ENCODE measurements at places on chromosomes 3 and 15. TPM values are rescaled to one million over a fixed set of nuclear protein-coding genes. Genes with fewer than 3 reads are reported as not detected.

DNA sequence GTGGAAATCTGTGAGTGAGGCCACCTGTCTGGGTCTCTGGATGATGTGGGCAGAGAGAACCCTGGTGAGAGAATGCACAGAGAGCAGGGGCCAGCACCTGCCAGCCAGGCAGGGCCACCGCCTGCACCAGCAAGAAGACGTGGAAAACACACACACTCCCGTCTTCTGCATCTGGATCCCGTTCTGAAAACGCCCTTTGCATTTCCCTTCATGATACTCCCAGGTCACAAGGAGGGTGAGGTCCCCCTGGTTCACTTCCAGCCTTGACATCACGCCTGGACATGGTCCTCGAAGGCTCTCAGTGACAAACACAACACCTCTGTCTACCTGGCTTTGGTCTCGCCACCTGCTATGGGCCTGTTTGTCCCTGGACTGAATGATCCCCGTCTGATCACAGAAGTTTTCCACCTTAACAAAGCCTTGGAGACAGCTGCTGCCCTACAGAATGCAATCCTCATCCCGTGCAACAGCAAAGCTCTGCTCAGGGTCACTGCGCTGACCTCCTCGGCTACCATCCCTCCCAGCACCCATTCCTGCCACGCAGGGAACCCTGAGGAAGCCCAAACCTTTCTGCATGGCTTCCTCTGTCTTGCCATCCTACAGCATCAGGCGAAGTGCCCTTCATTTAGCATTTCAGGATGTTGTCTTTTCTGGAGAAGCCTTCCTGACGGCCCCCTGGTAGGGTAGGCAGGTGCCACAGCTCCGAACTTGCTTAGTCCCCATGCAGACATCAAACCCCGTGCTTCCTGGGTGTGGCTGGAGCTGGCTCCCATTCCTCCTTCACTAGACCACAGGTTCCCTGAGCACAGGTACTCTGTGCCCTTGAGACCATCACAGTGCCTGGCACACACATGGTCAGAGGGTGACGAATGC, 122.5 kb downstream of the ATP10A start:
- DNase-seq = no peak

GRCh38 chr3:150237490-150237889, 170.6 kb upstream of the TSC22D2 start:
- no peak for DNase-seq

DNA sequence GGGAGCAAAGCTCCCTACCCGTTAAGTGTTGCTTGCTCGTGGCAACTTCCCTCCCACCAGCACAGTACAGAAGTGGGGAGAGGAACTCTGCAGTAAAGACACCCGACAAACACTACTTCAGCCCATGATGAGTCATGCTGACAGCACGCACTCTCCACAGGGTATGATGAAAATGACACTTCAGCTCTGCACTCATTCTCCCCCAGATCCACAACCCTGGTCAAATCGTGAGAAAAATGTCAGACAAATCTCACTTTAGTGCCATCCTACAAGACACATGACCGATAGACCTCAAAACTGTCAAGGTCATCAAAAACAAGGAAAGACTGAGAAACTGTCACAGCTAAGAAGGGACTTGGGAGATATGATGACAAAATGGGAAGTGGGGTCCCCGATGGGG, 278.9 kb downstream of the OCA2 start:
- DNase-seq = no peak

DNA sequence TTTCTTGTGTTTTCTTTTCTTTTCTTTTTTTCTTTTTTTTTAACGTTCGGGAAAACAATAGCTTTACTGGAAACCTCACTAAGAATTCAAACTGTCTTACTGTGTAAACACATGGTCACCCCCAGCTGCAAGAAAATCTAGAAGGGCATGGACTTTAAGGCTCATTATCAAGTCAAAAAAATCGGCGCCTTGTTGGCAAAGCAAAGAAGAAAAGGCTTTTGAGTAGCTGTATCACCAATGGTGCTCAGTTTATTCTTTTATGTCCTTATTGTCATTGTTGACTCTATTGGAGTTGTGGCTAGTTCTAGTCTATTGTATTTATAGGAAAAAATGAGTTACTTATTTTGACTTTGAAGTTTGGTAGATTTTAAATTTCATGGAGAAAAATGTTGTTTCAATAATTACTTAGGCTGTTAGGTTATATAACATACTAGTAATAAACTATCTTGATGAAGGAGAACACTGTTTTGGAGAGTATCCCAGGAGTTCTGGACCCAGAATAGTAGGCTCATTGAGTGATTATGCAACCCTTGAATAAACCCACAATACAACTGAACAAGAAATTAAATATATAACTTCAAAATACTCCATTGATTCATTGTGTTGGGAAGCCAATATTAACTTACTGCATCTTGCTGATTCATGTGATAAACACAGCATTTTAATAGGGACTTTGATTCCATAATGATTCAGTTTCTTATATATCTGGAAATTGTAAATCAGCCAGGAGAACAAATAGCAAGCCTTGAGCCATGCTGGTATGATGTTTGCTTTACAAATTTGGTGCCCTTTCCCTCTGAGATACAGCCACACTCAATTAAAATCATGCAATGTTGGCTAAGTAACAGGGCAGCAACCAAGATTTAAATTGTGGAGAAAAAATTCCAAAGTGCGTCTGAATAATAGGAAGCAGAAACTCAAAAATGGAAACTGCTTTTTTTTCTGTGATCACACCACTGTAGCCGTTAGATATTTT, 27.8 kb upstream of the GOLIM4 start:
- no peak for DNase-seq

GRCh38 chr3:151037746-151038477, 47.6 kb upstream of the MED12L start:
- DNase-seq = no peak

GRCh38 chr3:38641461-38642110, 7.9 kb downstream of the SCN5A start:
- DNase-seq = peak; percentile 8

DNA sequence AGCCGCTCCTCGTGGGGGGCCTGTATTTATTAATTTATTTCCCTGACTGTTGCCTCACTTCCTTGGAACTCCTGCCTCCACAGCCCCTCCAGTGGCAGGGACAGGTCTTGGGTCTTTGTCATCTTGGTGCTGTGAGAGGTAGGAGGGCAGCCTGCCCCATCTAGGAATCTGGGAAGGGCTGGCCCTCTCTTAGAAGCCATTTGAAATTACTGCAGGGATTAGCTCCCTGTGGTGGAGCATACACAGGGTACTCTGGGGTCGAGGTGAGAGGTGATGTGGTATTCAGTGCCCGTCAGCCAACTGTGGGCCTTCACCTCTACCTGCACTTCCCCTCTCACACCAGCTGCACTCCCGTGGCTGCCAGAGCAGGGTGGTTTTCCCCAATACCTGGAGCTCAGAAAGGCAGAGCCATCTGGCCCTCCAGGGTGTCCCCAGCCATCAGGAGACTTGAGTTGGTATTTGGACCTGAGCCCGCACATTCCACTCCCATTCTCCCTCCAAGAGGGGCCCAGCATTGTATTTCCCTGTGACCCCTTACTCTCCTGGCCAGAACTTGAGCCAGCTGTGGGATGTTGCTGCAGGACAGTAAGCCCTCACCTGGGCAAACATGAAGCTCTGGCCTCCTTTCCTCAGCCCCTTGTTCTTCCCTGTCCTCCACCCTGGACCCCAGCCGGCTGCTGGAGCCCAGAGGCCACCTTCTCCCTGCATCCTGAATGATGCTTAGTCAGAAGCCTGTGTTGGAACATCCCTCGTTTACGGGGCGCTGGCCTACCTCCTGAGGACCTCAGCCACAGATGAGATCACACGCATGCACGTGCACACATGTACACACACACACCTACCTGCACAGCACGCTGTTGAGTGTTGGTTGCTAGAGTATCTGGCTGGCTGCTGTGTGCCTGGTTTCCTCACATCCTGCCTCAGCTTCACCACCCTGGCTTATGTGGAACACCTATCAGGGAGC, 2.0 kb upstream of the JMJD7 start:
- DNase-seq = peak; percentile 34

- no peak for DNase-seq
These were observed 101.5 kb downstream of the RBMS3 start for GRCh38 chr3:29382409-29382808.

The HTR3E gene
- total RNA-seq = not detected
